Hematopoietic multipotent progenitor cell treated with erythropoietin and hydrocortisone succinate and interleukin-3 and kit ligand, for 6 days (in vitro differentiated cells): ENCODE measurements at places on chromosomes 7 and 10.

GRCh38 chr7:87599336-87599735 is 1.3 kb downstream of the ABCB1 start:
- peak; percentile 71 for DNase-seq

- no peak for DNase-seq
Measured at GRCh38 chr7:135904282-135904681, 72.9 kb downstream of the MTPN start.

DNA sequence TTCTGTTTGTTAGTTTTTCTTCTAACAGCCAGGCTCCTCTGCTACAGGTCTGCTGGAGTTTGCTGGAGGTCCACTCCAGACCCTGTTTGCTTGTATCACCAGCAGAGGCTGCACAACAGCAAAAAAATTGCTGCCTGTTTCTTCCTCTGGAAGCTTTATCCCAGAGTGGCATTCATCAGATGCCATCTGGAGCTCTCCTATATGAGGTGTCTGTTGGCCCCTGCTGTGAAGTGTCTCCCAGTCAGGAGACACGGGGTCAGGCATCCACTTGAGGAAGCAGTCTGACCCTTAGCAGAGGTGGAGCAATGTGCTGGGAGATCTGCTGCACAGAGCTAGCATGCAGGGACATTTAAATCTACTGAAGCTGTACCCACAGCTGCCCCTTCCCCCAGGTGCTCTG is 26.7 kb upstream of the CROT start:
- no peak for DNase-seq

DNA sequence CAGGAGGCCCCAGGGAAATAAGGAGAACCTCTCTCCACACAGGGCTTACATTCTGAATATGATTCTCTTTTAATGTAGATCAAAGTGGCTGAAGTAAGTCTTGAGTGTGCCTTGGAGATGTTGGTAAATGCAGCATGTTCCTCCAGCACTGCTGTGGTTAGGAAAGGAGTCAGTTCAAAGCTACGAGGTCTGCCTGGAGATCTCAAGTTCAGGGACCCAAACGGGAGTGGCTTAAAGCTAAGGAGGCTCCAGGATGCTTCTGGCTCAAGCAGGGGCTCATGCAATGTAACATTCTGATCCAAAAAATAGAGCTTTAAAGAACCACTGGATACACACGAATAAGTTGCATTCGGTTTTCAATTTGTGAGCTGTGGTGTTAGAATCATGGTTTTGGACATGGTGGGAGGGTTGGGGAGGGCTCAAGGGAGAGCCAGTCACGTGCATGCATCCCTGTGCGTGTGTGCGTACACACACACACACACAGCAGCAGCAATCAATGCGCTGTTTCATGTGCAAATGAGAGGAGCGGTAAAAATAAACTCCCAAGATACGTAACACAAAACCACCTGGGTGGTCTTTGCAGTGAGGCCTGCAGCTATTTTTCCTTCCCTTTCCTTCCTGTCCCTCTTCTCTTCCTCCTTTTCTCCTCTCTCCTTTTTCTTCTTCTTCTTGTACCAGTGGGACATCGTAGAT is 70.5 kb downstream of the AOAH start:
- DNase-seq = no peak

- peak; percentile 91 for DNase-seq
Measured at GRCh38 chr10:17430647-17431355, 23.6 kb downstream of the ST8SIA6 start.
